ENCODE measurements at places on chromosomes 3 and 15.
A peak's percentile ranks its signal among the peaks of the same experiment; 100 is the strongest.

DNA sequence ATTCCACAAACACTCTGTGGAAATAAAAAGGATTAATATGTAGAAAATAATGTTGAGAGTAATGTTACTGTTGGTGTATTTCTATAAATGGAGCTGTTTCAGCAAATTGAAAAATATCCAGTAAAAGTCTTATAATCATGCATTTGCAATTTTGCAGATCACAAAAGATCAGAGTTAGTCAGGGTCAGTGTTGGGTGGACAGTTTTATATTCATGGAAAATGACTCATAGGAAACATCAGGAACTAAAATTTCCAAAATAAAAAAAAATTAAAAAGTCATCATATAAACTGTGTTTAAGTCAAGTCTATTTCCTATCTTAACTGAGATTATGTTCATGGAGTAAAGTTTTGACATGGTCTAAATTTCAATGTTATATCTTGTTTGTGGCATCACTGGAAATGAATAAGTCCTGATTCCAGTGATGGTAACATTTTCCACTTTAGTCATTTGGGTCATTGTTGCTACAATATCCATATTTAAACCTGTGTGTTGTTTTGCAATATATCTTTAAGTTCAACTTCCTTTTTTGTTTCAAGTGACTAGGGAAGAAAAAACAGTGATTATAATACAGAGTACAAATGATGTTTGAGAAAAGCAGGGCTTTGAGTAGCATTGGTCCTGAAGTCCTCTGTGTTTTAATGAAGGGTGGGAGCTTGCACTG is 37.8 kb downstream of the MITF start:
- no peak for DNase-seq

GRCh38 chr3:101720851-101721840 is 3.3 kb upstream of the CEP97 start:
- no peak for DNase-seq

DNA sequence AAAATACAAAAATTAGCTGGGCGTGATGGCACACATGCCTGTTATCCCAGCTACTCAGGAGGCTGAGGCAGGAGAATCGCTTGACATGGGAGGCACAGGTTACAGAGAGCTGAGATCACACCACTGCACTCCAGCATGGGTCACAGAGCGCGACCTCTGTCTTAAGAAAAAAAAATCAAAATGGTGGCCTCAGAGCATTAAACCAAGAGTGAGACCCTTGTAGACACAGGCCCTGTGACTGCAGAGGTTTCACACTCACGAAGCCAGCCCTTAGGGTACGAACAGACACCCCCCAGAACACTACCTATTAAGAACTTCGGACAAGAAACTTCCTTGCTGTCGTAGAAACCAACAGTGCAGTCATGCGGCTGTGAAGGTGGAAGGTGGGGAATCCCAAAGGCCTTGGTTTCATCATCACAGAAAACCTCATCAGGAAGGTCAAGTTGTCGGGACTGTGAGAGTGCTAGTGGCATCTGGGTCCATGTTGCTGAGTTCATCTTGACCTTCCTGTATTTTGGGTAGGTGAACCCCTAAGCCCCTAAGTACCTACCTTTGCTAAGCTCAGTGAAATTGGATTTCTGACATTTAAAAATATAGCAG is 4.8 kb upstream of the PDE8A start:
- peak; percentile 47 for DNase-seq

DNA sequence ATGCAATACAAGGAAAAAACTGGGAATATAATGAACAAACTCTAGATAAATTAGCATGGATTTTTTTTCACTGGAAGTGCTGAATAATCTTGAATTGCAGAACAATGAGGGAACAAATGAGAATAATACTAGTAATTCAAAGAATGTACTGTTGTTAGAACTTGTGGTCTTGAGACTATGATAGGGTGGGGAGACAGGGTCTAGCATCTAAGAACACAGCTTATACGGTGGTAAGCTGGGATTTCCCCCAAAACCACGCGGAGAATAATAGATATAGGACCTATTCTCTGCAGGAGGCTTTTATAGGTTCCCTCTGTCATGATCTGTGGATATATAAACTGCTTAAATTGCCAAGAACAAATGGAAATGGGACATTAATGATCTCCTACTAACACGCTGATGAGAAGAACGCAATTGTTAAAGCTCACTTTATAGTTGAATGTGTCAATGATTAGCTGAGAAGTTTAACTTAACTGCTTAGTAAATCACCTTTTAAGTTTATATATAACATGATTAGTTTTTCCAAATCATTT is 692.3 kb downstream of the ZPLD1 start:
- DNase-seq, result no peak

DNA sequence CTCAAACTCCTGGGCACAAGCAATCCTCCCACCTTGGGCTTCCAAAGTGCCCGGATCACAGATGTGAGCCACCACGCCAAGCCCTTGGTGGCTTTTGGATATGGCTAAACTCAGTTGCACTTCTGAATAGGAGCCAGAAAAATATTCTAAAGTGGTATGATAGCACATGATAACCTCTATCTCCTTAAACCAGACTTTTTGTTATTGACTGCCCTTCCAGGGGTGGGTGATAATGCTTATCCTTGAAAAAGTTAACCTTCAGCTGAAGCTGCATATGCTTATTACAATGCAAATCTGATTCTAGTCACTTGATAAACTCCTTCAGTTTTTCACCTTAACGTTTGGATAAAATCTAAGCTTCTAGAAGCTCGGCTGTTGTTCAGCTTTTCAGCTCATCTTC is 6.3 kb downstream of the CCNB2 start:
- no peak for DNase-seq

- no peak for DNase-seq
These were observed 101.1 kb downstream of the RPLP1 start for GRCh38 chr15:69553686-69554085.

DNA sequence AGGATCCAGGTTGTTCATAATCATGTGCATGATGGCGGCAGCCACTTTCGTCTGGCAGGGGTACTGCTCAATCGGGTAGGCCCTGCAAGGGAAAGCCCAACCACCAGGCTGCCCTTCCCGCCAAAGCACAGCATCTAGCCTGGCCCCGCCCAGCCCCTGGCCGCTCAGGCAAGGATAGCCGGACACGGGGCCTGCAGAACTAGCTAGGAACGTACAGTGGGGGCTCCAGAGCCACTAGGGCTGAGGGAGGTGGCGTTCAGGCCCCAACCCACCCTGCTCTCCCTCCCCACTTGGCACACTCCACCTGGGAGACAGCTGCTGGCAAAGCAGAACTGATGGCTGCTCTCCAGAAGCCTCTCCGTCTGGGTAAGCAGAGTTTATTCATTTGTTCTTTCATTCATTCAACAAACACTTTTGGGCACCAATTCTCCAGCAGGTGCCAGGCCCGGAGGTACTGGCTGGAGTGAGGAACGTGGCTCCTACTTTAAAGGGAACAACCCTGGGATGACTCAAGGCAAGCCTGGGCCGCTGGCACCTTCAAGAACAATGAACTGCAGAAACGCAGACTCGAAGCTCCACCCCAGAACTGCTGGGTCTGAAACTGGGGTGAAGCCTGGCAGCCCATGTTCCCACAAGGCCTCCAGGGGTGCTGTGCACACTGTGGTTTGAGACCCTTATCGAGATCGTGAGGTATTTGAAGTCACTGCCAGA is 7.8 kb downstream of the UROC1 start:
- DNase-seq, result no peak

GRCh38 chr15:60751985-60752952 is 273.3 kb upstream of the ICE2 start:
- DNase-seq, result no peak

- no peak for DNase-seq
These were observed 280.7 kb downstream of the NFKBIZ start for GRCh38 chr3:102129760-102130608.

DNA sequence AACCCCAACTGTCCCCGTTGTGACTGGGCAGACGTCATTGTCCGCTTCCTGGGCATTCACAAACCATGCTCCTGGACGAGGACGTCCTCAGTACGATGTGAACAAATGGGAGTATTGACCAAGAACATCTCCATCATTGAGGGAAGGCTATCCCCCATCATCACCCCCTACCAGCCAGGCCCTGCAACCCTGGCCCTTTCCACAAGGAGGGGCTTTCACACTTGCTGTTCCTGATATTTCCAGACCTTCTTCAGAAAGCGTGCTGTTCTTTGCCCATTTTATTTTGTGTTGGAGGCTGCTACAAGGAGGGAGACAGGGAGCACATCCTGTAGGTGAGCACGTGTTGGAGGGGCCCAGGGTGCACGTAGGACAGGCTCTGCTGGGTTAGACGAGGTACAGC is 277.0 kb upstream of the LRRC3B start:
- DNase-seq, result no peak

DNA sequence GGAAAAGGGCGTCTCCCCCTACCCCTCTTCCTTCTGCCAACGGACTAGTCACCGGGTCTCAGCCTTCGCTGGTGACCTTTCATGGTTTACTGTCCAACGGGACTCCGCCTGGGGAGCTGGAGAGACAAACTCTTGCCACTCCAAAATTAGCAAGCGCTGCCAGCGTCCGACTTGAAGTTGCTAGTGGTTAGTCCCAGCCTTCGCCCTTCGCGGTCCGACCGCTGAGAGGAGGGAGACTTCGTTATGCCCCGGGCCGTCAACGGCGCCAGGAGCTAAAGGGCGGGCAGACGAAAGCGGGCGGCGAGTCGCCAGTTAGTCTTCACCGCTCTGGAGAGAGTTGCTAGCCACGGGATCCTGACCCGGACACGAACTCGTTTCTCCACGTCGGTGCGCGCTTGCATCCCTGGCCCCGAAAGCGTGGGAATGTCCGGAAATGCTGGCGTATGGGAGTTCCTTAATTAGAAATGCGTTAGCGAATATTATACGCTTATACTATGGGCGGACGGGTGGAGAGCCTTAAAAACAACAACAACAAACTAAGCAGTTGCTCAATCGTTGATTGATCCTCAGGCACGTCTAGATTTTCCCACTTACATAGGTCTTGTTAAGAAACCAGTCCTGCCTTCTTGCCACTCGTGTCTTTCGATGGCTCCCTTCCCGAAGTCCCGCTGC is 716 bp downstream of the SMC4 start:
- DNase-seq, result peak; percentile 23

- no peak for DNase-seq
These were observed 30.9 kb downstream of the CDC25A start for GRCh38 chr3:48157202-48157840.

GRCh38 chr15:48823237-48823636 is 12.4 kb upstream of the CEP152 start:
- no peak for DNase-seq

DNA sequence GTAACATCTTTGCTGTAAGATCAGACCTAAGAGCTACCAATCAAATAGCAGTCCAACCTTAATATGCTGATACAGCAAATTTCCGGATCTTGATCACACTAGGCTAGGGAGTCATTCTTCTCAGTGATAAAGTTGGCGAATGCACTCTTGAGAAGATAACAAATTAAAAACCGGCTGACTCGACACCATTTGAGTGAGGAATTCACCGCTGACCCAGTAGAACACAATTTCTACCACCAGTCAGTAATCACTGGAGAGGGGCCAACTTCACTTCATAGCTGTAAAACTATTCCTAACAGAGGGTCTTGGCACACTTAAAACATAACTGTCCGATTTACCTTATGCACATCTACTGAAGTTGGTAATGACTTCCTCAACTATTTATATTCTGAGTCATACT is 47.2 kb downstream of the MEIS2 start:
- no peak for DNase-seq

GRCh38 chr15:95501865-95502264 is 828.6 kb upstream of the NR2F2 start:
- DNase-seq, result no peak

DNA sequence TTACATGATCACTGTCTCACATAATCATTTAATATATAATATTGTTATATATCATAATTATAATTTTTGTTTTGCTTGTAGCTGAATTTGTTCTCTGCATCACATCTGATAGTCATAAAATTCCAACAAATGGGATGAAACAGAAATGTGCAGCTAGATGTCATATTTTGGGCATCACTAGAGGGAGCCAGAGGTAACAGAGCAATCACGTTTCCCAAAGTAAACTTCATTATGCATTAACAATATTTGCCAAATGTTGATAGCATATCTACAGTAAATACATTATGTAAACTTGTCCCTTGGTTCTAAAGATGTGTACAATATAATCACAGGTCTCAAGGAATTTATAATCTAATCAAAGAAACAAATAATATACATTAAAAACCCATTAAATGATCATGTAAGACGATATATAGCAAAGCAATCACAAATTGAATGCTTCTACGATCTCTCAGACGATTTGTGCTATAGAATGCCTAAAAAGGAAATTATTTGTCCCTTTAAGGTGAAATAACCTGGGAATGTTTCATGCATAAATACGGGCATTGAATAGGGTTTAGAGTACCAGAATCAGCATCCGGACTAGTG is 234.2 kb upstream of the MCTP2 start:
- DNase-seq, result no peak

DNA sequence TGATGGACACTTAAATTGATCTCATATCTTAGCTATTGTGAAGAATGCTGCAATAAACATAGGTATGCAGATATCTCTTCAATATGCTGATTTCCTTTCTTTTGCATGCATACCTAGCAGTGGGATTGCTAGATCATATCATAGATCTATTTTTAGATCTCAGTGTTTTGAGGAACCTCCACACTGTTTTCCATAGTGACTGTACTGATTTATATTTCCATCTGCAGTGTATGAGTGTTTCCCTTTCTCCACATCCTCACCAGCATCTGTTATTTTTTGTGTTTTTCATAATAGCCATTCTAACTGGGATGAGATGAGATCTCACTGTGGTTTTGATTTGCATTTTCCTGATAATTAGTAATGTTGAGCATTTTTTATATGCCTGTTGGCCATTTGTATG is 17.1 kb upstream of the RASA2 start:
- DNase-seq, result no peak
